ENCODE measurements at places on chromosomes 7 and 10.

GRCh38 chr7:51142741-51143385 is 173.7 kb downstream of the COBL start:
- DNase-seq: no peak

GRCh38 chr7:53131697-53132096 is 96.3 kb downstream of the POM121L12 start:
- DNase-seq: no peak

DNA sequence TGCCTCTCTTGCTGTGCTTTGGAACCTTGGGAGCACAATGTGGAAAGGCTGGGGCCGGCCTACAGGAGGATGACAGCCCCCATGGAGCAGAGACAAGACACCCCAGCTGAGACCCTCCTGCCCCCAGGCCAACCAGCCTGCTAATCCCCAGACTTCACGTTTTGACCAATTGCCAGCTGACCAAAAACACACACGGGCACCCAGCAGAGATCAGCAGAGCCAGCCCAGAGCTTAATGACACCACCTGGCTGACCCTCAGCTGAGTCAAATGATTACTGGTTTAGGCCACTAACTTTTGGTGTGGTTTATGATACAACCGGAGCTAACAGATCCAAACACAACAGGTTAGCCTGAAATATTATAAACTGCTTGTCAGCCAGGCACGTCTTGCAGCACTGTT is 111.2 kb upstream of the KIF5B start:
- no peak for DNase-seq

GRCh38 chr7:28908775-28909174 is 49.4 kb downstream of the TRIL start:
- no peak for DNase-seq

DNA sequence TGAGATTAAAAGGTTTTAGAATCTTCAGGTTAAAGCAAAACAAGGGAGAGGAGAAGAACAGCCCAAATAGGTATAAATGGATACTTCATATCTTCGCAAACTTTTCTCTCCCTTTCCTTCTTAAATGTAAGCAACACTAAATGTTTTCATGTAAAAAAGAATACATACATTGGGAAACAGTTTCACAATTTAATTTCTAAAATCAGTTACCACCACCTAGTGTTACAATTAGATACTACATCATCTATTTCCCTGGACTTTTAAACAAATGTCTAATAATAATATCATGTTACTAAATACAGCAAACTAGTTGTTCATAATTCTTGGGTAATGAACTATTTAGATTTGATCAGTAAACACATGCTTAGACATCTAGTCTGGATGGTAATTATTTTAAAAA is 35.8 kb downstream of the MINDY3 start:
- DNase-seq: peak; percentile 54

- DNase-seq: no peak
Observed at GRCh38 chr7:16345979-16346958, 75.1 kb downstream of the CRPPA start.

- DNase-seq: no peak
Observed at GRCh38 chr10:24153537-24153936, 55.4 kb upstream of the KIAA1217 start.

- DNase-seq: peak; percentile 77
Observed at GRCh38 chr7:99392659-99393354, 15.6 kb downstream of the PDAP1 start.

DNA sequence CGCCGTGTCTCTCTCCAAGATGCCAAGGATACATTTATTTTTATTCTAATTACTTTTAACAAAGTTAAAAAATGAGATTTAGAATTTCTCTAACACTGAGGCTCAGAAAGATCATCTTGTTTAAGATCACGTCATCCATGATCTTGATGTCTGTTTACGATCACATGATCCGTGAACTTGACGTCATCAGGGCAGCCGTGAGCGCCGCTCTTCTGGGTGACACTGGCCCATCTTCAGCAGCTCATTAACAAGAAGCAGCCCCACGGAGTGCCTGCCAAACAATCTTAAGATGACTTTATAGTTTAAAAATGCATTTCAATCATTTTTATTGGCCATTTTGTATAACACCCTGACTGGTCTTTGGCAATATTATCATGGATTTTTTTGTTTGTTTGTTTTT is 291.1 kb upstream of the PRKCQ start:
- no peak for DNase-seq

DNA sequence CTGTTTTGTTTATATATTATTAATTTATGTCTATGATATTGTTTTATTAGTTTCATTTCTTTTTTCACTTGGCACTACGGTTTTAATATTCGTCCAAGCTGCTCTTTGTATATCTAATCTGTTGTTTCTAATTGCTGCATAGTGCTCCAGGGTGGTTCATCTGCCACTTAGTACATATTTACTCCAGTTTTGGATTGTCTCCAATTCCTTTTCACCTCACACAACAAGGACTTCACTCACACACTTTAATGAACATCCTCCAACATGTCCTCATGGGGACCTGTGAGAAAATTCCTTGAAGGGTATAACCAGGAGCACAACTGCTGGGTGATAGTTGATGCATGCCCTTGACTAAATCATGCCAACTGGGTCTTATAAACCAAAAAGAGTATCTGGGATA is 14.1 kb upstream of the NOC3L start:
- DNase-seq: no peak

GRCh38 chr10:44203535-44203934 is 181.4 kb downstream of the CXCL12 start:
- DNase-seq: no peak

- DNase-seq: peak; percentile 87
Observed at GRCh38 chr10:10796061-10796773, 221.5 kb upstream of the CELF2 start.

DNA sequence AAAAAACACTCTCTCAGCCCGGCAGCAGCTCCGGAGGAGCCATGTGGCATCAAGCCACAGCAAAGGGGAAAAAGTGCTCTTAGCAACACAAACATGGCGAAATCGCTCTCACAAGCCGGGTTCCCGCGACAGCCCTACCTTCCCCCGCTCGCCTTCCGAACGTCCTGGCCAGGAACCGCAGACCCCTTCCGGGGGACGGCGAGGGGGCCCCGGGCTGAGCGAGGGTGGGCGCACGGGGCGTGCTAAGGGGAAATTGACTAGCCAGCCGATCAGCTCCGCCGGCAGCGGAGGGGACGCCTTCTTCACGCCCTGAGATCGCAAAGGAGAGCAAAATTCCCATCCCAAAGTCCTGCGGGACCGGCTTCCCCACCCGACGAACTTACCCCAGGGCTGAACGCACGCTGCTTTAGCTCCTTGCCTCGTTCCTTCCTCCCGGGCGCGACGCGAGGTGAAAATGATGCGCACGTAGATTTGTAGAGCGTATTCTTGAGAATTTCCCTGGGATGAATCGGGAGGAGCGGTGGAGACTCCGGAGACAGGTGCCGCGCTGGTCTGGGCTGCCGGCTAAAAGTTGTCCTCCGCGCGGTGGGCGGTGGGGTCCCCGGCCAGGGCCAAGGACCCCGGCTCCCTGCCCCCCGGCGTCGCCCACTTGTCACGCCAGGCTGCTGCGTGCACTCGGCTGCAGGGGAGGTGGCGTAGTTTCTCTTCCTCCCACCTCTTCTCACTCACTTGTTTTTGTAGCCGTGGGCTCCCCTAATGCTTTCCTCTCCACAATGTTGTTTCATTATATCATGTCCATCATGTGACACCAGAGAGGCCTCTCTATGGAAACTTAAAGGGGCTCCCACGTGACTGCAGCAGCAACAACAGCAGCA is 220.1 kb upstream of the MKLN1 start:
- peak; percentile 91 for DNase-seq
